ENCODE measurements at places on chromosomes 2 and 18. TPM values are rescaled to one million over a fixed set of nuclear protein-coding genes. Genes with fewer than 3 reads are reported as not detected.

DNA sequence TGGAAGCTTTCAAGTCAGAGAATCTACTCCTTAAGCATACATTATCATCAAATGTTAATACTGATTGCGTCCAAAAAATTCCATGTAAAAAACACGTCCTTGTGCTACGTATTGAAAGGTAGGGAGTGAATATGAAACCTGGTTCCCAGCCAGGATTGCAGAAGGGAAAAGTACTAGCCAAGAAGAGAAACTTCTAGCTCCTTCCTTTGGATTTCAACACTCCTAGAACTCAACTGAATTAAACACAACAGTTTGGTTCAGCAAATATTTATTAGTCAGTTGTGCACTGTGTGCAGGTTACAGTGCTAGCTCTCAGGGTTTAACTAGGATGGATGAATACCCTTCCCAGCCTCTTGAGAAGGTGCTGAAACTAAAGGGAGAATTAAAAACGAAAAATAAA lies 33.9 kb upstream of the FHL2 start:
- peak; percentile 19 for DNase-seq

DNA sequence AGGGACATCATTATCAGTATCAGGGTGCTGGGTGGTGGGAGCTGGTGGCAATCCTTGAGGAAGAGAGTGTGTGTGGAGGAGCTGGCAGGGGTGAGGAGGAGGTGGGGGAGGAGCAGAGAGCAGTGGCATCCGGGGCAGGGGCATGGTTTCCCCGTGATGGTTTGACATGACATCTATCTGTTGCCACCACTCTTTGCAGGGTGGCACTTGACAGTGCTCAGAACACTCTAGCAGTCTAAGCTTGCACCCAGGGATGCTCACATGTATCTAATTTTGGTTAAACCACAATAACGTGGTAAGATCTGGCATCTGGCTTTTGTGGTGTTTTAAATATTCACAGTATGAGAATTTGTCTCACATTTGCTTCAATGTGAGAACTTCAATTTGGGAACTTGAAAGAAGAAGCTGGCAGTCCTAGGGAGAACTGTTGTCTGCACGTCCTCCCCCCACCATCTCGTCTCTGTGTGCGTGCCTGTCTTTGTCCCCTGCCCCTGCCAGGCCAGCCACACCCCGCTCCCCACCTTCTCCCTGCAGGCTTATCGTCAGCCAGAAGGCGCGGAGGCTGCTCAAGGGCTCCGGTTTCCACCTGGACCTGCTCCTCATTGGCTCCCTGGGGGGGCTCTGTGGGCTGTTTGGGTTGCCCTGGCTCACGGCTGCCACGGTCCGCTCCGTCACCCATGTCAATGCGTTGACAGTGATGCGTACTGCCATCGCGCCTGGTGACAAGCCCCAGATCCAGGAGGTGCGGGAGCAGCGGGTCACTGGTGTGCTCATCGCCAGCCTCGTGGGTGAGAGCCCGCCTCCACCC lies 11.7 kb downstream of the SLC4A3 start:
- DNase-seq, result no peak

GRCh38 chr18:28903306-28903705 lies 726.4 kb upstream of the CDH2 start:
- no peak for DNase-seq

GRCh38 chr2:8456151-8457091 lies 225.4 kb upstream of the ID2 start:
- DNase-seq, result peak; percentile 81

GRCh38 chr2:122034344-122034743 lies 278.9 kb downstream of the TSN start:
- no peak for DNase-seq

DNA sequence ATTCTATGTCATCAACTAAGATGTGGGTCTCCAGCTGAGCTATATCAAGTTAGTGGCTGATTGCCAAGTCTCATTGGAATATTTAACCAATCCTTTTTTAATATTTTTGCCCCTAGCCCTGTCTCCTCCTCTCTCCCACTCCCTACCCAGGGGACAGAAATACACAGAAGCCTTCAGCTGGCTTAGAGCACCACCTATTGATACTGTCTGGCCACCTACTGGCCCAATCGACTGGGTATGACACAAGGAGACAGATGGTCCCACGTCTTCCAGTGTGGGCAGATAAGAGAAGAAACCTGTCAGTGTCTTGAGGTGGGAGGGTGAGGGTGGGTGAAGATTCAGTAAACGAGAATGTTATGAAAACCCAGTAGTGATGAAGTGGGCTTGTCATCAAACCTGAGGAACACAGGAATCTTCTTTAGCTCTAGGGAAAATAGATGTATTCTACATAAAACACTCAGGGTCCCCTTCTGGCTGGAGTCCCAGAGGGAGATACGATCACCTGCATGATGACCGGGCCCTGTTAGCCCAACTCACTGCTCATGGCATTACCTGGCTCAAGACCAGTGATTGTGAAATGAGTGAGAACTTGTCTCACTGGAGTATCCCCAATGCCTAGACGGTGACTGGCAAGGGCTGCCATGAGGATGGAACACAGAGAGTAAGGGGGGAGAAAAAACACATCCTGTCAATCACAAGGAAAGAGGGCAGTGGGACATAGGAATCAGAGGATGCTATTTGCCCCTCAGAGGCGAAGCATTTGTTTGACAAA lies 26.7 kb downstream of the POLR1A start:
- DNase-seq, result peak; percentile 68

The MEP1B gene
- not detected for total RNA-seq

The AQP12A gene
- not detected for total RNA-seq

The IL36G gene
- total RNA-seq, result not detected

The ANKRD30B gene
- total RNA-seq, result not detected

The CRACDL gene
- 28.3 TPM for total RNA-seq
